RWPE2 (cell line): ENCODE measurements at places on chromosomes 2 and 18.

DNA sequence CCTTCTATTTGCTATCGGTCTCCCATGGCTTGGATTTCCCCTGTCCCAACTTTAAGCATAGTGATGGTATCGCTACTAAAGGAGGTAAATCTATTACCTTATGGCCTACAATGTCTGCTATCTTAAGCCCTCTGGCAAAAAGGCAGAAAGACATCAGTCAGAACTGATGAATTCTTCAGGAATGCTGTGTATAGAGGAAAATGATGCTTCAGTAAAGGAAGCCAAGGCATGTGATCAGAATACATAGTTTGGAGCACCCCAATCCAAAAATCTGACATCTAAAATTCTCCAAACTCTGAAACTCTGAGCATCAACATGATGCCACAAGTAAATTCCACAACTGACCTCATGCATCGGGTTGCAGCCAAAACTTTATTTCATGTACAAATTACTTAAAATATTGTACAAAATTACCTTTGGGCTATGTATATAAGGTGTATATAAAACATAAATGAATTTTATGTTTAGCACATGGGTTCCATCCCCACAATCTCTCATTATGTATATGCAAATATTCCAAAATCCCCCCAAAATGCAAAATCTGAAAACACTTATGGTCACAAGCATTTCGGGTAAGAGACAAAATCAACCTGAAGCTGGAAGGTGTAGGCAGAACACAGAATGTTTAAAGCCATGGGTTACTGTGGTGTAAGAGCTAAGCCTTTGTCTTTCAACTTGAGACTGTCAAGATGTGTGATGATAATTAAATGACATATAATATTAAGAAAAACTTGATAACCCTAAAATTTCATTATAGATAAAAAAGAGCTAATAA, 66.2 kb downstream of the CUL3 start:
- no peak for DNase-seq

GRCh38 chr2:212811036-212811805, 272.6 kb upstream of the ERBB4 start:
- no peak for DNase-seq

DNA sequence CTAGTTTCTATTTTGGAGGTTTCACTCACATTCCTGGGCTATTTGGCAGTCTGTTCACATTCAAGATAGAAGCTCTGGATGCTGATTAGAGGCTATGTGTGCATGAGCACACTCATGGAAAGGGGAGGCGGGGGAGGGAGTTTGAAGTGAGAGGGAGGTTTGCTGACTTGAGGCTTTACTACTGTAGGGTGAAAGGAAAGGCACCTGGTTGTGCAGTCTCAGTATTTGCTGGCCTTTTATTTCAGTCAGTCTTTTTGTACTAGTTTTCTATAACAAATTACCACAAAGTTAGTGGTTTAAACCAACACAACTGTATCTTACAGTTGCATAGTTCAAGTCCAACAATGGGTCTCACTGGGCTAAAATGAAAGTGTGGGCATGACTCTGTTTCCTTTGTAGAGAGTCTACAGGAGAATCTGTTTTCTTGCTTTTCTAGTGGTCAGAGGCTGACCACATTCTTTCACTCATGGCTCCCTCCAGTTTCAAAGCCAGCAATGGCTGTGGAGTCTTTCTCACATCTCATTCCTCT, 47.7 kb upstream of the NR4A2 start:
- DNase-seq: no peak

DNA sequence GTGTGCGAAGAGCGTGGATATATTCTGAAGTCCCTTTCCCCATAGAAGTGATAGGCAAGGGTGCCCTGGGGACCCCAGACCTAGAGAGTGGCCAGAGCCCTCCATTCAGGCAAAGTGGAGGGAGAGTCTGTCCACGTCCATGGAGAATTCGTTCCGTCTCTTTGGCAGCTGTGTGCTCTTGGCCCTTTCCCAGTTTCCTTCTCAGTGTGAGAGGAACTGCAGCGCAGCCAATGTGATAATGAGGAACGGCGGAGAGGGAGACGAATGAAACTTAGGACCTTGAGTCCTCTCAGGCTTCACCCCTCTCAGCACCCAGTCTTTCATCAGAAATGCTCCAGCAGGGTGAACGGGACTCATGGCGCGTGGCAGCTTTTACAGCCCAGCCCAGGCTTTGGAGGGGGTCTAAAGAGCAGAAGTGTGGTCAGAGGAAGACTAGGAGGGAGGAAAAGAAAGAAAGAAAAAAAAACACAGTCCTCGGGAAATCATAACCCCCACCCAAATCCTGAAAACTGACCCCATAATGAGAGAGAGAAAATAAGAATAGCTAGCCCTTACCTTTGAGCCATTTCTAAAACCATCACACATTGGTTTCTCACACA, 95.0 kb upstream of the RIOK3 start:
- DNase-seq: no peak

GRCh38 chr18:67265464-67266245, 250.9 kb downstream of the DSEL start:
- no peak for DNase-seq

DNA sequence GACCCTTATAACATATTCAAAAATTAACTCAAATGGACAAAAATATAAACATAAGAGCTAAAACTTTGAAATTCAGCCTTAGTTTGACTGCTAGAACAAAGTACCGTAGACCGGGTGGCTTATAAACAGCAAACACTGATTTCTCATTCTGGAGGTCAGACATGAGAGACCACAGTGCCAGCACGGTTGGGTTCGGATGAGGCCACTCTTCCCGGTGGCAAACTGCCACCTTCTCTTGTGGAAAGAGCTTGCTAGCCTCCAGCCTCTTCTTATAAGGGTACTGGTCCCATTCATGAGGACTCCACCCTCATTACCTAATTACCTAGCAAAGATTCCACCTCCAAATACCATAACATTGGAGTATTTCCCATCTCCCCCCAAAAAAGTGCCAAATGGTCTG, 91.3 kb downstream of the FAM210A start:
- DNase-seq: no peak

- DNase-seq: no peak
Observed at GRCh38 chr2:86304416-86304815, 33.0 kb downstream of the REEP1 start.

GRCh38 chr2:159553727-159554126, 62.6 kb downstream of the BAZ2B start:
- DNase-seq: no peak

GRCh38 chr2:99780276-99780675, 290.5 kb upstream of the REV1 start:
- DNase-seq: no peak

GRCh38 chr18:6950641-6951040, 167.0 kb downstream of the LAMA1 start:
- DNase-seq: no peak

GRCh38 chr2:236366397-236366796, 102.2 kb upstream of the ASB18 start:
- no peak for DNase-seq

DNA sequence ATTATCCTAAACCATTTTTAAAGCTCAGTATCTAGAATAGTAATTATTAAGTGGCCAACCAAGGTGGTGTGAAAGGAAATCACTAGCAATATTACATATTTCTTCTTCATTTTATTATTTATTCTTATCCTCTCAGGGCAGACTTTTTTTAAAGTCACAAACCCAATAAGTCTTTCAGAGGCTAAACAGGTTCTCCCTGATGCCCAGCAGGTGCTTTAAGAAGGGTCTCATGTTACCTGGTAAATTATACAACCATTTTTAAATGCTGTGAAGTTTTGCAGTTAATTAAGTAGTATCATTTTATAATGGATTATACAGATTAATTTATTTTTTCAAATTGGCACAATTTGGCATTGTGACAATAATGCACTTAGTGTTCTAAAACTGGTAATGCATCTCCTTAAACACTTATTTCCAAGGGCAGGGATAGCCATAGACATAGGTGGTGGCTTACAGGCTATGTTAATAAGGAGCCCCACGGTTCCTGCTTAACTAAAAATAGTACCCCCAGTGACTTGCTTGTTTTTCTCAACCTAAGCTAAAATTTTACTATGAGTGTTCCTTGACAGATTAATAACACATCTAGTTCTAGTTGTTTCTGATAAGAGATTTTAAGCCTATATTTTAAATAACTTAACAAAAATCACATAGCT, 67.0 kb downstream of the PMS1 start:
- no peak for DNase-seq

GRCh38 chr2:241025639-241026038, 27.2 kb downstream of the SNED1 start:
- DNase-seq: no peak

DNA sequence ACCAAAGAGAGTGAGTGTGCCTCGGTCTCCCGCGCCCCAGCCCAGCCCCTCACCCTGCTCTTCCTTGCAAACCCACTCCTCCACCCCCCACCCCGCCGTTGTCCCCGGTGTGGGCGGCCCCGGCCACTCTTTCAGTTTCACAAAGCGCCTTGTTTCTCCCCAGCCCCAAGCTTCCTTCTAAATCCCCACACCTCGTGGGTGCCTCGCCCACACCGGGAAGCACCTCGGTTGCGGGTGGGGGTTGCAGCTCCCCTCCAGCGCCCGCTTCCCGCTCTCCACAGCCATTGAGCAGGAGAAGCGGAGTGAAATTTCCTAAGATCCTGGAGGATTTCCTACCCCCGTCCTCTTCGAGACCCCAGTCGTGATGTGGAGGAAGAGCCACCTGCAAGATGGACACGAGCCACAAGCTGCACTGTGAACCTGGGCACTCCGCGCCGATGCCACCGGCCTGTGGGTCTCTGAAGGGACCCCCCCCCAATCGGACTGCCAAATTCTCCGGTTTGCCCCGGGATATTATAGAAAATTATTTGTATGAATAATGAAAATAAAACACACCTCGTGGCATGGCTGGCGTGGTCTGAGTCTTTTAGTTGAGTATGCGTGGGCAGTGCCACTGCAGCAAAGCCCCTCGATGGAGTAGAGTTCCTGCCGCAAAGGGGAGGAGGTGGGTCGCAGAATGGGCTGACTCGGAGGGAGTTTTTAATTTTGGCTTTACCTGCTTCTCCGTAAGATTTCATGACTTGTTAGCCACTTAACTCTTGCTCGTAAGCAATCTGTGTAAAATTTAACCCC, 848 bp downstream of the TMSB10 start:
- DNase-seq: no peak

- no peak for DNase-seq
Observed at GRCh38 chr2:211248841-211249240, 692.4 kb downstream of the CPS1 start.

DNA sequence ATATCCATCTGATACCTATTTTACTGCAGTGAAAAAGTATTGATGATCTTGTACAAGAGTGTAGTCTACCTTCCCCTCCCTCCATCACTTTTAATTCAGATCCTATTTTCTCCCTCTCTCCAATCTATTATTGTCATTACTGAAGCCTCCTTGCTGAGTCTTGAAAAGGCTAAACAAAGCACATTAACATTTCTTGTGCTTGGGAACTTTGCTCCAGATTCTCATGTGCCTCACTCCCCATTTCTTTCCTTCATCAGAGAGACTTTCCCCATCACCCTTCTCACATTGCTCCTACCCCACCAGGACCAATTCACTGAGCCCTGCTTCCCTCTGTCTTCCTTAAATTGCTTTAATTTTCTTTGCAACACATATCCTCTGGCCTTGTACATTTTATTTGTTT, 736.2 kb upstream of the GCFC2 start:
- no peak for DNase-seq

- DNase-seq: no peak
Observed at GRCh38 chr18:11523804-11524203, 85.6 kb upstream of the SLC35G4 start.

DNA sequence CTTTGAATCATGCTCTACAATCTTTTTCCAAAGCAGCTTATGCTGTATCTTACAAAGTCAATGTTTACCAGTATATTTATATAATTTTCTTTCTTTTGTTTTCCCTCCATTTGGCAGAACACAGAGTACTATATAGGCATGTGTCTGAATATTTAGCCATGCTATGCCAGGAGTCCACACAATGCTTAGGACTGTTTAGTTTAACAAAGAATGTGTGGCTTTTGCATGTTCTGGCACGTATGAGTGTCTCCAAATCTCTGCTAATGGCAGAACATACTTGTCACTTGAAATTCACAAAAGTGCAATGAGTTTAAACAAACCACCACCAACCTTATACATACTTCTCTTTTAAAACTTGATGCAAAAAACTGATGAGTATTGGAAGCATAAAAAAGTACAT, 268.0 kb downstream of the NR4A2 start:
- DNase-seq: no peak

GRCh38 chr18:32920796-32921787, 148.3 kb upstream of the KLHL14 start:
- peak; percentile 61 for DNase-seq

DNA sequence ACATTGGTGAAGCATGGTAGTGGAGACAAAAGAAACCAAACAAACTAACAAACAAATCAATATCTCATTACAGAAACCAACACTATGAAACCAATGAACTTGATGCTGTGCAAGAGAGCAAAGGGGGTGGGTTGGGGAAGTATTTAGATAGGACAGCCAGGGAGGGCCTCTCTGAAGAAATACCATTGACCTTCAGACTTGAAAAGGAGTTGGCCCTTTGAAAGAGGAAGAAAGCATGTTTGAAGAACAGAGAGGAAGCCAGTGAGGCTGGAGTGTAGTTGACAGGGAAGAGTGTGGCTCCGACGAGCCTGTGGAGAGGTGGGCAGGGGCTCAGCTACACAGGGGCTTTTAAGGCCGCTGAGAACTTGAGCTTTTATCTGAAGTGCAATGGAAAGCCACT, 151.0 kb upstream of the GATA6 start:
- DNase-seq: no peak

DNA sequence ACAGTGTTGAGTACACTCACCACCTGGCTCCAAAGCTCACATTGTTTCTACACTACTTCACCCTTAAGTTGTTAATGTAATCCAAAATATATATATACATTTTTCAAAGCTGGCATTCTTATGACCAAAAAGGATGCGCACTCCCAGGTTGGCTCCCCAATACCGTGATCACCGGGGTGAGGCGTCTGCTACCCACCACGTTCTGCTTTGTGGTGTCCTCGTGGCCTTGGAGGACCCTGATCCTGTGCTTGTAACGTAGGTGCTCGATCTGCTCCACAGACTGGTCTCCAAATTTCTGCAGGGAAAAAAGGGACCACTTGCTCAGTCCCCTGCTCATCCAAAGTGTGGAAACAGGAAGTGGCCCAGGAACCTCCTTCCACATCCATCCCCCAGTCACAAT, 25.8 kb downstream of the RPL31 start:
- no peak for DNase-seq

GRCh38 chr18:13893418-13893760, 21.9 kb downstream of the MC2R start:
- DNase-seq: no peak

GRCh38 chr2:53877112-53877511, 17.3 kb upstream of the GPR75 start:
- no peak for DNase-seq

GRCh38 chr18:74243127-74243526, 48.6 kb downstream of the CYB5A start:
- no peak for DNase-seq

- DNase-seq: no peak
Observed at GRCh38 chr2:69013840-69014821, 1.2 kb downstream of the ANTXR1 start.

GRCh38 chr2:150646746-150647145, 159.3 kb upstream of the RND3 start:
- DNase-seq: no peak
